Activated CD4-positive, alpha-beta memory T cell treated with anti-CD3 and anti-CD28 coated beads for 36 hours (primary cell): ENCODE measurements at places on chromosomes 12 and 14. TPM values are rescaled to one million over a fixed set of nuclear protein-coding genes. Genes with fewer than 3 reads are reported as not detected.

Gene RIMKLB
- 4.9 TPM for total RNA-seq

Gene ST8SIA1
- total RNA-seq, result 9.6 TPM

DNA sequence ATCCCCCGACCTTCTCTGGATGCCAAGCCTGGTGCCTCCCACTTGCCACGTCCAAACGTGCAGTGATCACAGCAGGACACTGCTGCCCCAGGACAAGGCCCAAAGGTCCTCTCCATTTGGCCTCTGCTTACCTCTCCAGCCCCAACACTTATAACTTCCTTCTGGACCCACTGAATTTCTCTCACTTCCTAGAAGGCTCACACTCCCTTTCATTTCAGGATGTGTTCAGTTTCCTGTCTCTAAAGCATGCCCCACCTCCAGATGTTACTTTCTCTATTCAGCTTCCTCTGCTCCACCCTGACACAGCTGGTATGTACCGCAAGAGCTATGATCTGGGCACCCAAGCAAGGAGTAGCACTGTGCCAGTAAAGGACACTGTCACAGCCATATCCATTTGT lies 33.0 kb downstream of the CDKL1 start:
- peak; percentile 73 for DNase-seq

DNA sequence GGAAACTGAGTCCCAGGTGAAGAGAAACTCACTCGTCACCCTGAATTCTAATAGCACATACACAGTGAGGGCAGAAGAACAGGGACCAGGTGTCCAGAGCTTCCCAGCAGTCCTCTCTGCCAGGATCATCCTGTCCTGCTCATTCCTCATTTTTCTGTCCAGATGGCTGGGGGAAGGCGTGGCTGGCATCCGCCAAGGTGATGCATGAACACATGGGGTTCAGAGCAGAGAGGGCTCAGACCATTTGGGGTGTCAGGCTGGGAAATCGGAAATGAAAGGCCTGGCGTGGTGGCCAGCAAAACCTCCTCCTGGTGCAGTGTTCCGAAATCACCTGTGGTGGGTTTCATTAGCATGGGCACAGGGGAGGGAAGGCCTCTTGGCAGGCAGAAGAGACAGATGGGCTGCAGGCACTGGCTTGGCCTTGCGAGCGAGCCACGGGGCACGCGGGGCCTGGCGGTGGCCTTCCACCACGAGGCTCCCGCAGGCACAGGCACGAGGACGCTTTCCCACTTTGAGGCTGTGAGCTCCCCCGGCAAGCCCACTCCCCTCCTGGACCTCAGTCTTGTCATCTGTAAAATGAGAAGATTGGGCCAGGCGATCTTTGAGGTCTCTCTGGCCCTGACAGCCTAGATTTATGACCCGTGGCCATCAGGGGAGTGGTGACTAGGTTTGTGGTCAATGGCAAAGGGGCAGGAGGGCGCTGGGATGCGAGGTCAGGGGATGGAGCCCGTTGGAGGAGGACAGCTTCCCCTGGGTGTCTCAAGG lies 68.5 kb downstream of the TSPAN9 start:
- no peak for DNase-seq

DNA sequence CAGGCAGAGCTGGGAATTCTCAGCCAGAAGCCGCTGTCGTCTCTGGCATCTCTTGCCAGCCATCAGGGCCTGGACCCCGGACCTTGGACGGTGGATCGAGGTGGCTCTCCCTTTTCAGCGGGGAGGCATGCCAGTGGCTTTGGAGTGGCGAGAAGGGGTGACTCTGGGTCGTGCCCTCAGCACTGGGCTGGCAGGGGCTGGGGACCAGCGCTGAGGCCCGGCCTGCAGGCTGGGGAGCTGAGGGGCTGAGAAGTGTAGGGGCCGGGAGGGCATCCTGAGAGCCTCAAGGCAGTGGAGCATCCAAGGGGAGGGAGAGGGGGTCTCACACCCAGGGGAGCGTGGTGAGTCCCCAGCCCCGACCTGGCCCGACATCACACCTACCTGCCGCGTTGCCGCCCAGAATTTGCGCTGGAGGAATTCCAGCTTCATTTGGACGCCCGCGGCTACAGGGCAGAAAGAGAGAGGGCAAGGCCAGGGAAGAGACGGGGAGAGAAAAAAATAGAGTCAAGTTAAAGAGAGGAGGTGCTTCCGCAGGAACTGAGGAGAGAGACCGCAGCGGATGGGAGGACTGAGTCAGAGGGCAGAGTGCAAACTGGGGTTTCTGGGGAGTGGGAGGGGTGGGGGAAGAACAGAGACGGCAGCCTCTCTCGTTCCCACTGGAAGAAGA lies 9.0 kb upstream of the LRTM2 start:
- DNase-seq, result peak; percentile 77

Gene RIMBP2
- 0.27 TPM for total RNA-seq

GRCh38 chr14:76919431-76920330 lies 93.5 kb downstream of the LRRC74A start:
- peak; percentile 59 for DNase-seq

DNA sequence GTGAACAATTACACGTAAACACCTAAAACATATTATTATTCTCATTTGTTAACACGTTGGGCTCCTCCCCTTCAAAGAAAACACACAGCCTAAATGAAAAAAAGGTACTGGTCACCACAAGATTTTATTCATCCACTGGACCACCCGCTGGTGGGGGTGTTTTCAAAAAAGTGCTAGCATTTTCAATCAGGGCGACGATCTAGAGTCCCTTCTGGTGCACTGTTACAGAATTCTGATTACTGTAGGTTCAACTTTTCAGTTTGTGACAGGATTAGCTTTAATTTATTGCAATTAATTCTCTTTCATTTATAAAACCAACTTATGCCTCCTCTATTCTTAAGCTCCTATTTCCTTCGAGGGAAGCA lies 443 bp downstream of the MAGOHB start:
- no peak for DNase-seq

DNA sequence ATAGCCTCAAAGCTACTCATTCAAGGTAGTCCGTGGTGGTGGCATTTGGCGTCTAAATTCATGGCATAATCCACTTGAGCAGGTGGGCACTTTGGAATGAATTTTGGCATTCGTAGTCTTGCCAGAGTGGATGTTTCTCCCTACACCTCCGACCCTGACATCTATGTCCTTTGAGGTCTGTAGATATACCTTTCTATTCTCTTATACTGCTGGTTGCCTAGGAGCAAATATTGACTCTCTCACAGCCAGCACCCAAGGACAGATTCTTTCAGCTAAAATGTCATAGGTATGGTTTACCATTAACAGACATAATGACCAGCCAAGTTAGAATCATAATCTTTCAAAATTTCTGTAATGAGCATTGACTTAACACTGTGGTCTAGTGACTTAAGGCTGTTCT lies 47.4 kb upstream of the FLRT2 start:
- DNase-seq, result no peak

Gene IL31
- 3.8 TPM for total RNA-seq

- DNase-seq, result no peak
Observed at GRCh38 chr14:91755570-91756295, 23.8 kb upstream of the CATSPERB start.

Gene TCHP
- total RNA-seq, result 21.3 TPM

Gene TAS2R20
- 0.36 TPM for total RNA-seq

DNA sequence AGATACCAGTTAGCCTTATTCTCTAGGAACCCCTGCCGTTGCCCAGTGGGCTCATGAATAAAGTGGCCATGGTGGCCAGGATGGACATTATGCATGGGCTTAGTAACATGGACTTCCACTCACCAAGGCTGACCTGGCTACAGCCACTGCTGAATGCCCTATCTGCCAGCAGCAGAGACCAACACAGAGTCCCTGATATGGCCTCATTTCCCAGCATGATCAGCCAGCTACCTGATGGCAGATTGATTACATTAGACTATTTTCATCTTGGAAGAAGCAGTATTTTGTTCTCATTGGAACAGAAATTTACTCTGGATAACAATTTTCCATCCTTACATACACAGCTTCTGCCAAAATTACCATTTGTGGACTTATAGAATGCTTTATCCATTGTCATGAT lies 16.2 kb upstream of the LPCAT3 start:
- no peak for DNase-seq

Gene TCL1B
- not detected for total RNA-seq

Gene C12orf50
- total RNA-seq, result not detected

Gene SRRM4
- total RNA-seq, result not detected

Gene HDAC7
- 257 TPM for total RNA-seq

GRCh38 chr12:31004666-31005065 lies 69.0 kb upstream of the DDX11 start:
- peak; percentile 6 for DNase-seq

GRCh38 chr14:56294128-56294527 lies 175.9 kb downstream of the PELI2 start:
- DNase-seq, result no peak

DNA sequence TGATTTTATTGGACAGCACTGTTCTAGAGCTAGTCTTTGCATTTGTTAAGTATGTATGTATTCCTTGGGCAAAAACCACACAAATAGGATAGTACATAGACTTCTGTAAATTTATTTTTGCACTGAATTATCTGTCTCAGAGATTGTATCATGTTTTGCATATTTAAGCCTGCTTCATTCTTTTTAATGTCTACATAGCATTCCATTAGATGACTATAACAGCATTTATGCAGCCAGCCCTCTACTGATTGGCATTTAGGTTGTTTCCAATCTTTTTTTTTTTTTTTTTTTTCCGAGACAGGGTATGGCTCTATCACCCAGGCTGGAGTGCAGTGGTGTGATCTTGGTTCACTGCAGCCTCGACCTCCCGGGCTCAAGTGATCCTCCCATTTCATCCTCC lies 34.5 kb downstream of the SYNDIG1L start:
- no peak for DNase-seq

DNA sequence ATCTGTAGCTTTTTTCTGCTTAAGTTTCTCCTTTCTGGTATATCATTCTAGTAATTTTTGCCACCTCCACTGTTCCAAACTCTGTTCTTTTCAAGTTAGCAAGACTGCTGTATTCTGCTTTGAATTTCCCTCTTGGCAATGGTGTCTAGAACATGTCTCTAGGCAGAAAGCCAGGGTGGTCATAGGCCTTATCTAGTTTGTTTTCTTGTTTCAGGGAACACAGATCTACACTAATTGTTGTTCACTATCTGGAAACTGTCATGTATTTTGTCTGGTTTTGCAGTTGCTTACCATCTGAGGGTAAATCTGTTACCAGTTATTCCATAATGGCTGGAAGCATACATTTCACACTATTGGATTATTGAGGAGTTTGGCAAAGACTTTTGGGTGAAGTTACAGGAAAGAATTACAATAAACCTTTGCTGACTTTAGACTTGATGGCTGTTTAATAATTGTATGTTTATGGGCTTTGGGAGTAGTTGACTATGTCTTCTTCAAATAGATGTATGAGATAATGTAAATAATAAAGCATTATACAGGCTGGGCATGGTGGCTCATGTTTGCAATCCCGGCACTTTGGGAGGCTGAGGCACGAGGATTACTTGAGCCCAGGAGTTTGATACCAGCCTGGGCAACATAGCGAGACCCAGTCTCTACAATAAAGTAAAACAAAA lies 41.4 kb downstream of the FUT8 start:
- no peak for DNase-seq

DNA sequence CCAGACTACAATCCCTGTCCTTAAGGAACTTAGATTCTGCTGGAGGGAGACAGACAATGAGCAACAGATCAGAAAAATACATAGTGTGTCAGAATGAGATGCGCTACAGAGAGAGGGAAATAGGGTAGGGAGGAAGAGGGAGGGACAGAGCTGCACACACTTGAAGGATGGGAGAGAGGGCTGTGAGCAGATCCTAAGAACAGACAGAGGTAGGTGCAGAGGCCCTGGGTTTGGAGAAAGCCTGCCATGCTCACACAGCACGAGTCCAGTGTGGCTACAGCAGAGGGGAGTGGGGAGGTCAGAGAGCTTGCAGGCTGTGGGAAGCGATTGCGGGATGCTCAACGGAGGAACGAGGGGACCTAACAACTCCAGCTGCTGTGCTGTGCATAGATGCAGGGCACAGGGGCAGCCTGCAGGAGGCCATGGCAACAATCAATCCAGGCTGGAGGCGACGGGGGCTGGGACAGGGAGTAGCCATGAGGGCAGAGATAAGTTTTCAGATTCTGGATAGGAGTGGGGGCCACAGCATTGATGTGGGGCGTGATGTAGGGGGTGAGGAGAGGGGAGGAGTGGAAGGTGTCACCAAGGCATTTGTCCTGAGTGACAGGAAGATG lies 20.7 kb downstream of the FAIM2 start:
- DNase-seq, result no peak

DNA sequence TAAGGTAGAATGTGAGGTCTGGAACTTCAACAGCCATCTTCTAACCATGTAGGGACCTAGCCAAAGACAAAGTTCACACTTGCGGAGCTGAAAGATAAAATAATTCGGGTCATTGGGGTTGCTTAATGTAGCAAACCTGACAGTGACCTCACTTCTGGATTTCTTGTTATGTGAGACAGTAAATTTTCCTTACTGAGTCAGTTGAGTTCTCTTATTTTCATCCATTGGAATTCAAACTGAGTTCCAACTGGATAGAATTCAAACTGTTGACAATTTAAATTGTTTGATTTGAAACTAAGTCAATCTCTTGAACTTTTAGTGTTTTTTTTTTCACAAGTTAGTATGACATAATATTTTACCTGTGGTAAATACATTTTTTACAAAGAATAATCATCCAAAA lies 406.5 kb downstream of the ADAMTS20 start:
- no peak for DNase-seq

GRCh38 chr12:13128291-13128965 lies 25.0 kb upstream of the GSG1 start:
- no peak for DNase-seq

Gene KRT72
- 0.17 TPM for total RNA-seq

- no peak for DNase-seq
Observed at GRCh38 chr14:76551906-76552305, 176.0 kb downstream of the ESRRB start.

Gene PTMS
- 109 TPM for total RNA-seq

- no peak for DNase-seq
Observed at GRCh38 chr14:81829447-81829846, 295.8 kb upstream of the SEL1L start.

DNA sequence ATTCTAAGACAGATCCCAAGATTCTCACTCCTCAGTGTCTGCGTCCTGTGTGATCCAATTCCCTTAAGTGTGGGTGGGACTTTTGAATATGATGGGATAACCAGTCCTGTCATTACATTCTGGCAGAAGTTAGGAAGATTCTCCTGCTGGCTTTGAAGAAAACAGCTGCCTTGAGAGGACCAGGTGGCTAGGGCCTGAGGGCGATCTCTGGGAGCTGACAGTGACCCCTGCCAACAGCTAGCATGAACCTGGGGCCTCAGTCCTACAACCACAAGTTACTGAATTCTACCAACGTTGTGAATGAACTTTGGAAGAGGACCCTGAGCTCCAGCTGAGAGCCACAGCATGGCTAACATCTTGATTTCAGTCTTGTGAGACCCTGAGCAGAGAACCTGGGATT lies 44.3 kb upstream of the HMGA2 start:
- DNase-seq, result no peak

DNA sequence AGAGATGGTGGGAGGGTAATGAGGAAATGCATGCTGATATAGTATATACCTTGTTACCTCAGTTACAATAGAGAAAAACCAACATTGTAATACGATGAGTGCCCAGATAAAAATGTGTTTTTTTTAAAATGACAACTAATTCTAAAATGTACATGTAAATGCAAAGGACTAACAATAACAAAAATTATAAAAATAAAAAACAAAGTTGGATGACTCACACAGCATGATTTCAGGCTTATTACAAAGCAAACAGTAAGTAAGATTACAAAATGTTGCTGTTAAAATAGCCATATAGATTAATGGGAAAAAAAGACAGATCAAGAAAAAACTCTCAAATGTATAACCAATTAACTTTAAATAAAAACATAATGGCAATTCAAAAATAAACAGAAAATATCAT lies 1099.4 kb downstream of the FSCB start:
- DNase-seq, result no peak

Gene IQSEC3
- 0.29 TPM for total RNA-seq
